ENCODE measurements at places on chromosomes 3 and 15. TPM values are rescaled to one million over a fixed set of nuclear protein-coding genes. Genes with fewer than 3 reads are reported as not detected.

- DNase-seq, result no peak
These were observed 106.8 kb downstream of the TNIK start for GRCh38 chr3:171353423-171353822.

The PDHB gene
- polyA plus RNA-seq, result 81.6 TPM

DNA sequence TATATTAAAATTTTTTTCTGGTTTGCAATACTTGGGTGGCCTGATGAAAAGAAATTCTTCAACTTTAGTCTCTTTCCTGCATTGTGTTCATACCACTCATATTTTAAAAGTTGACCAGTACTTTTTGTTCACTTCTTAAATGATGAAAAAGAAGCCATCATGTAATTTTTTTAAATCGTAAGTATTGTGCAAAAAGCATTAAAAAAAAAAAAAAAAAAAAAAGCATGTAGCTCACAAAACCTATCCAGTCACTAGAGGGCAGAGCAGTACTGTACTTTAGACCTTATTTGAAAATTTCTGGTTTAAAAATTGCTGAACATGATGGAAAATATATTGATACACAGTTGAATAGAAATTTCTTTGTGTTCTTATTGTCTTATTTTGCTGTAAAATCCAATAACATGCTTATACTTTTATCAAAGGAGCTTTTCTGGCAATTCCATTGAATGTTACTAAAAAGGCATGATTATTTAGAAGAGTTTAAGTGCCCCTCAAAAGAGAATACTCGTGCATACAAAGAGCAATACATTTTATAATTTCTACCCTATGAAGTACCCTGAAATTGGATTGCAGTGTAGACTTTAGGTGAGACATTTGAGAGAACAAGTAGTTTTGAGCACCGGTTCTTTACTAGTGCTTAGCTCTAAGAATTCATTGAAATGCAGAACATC lies 137.7 kb downstream of the BBX start:
- DNase-seq, result peak; percentile 39

- no peak for DNase-seq
These were observed 42.7 kb downstream of the KIF9 start for GRCh38 chr3:47239929-47240328.

- no peak for DNase-seq
These were observed 414.7 kb downstream of the EPHA3 start for GRCh38 chr3:89522155-89522554.

The SERINC4 gene
- 0.42 TPM for polyA plus RNA-seq

The CD200 gene
- 11.0 TPM for polyA plus RNA-seq

DNA sequence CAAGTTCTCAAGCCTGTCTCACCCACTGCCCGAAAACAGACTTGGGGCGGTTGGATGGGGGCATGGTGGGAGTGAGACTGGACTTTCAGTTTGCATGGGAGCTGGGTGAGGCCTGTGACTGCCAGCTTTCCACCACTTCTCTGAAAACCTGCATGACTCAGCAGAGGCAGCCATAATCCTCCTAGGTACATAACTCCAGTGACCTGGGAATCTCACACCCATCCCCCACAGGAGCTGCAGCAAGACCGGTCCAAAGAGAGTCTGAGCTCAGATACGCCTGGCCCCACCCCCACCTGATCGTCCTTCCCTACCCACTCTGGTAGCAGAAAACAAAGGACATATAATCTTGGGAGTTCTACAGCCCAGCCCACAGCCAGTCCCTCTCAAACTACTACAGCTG lies 107.2 kb downstream of the NSMCE3 start:
- DNase-seq, result no peak

DNA sequence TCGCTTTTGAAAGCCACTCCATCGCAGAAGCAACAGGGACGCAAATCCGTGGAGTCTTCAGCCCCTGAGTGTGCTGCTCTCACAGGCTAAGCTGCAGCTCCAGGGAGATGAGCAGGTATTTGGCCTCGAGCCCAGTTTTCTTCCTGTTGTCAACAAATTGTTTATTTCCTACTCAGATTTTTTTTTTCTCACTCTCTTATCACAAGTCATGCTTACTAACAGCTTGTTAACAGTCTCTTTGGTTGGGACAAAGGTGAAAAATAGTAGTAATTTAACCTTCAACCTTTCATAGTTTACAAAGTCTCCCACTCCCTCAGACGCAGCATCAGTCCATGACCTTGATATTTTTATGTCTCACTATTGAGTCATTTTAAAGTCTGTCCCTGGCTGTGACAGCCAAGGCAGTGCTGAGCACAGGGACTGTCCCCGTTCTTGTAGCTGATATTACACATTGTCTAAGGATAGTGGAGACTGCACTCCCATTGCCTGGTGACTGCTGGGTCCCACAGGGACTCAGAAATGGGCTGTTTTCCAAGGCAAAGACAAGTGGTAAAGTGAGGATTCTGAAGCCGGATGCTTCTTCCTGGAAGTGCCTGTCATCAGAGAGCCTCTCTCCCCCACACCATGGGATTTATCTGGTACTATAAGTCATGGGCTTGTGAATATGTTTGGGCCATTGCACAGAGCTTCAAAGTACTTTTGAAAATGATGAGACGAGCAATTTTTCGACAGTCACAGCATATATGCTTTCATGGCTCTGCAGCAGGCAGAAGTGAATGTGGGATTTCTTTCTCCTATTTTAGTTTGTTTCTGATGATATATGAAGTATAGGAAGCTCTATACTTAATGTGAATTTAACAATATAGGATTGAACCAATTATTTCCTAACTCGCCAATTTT lies 59.8 kb upstream of the UNC13C start:
- peak; percentile 4 for DNase-seq

GRCh38 chr3:72270072-72270681 lies 485.2 kb upstream of the PROK2 start:
- peak; percentile 64 for DNase-seq

GRCh38 chr3:109553591-109554371 lies 216.4 kb upstream of the DPPA4 start:
- DNase-seq, result no peak

The FMN1 gene
- 0.90 TPM for polyA plus RNA-seq

The ABHD17C gene
- polyA plus RNA-seq, result 5.0 TPM

GRCh38 chr3:12227833-12228232 lies 61.0 kb upstream of the PPARG start:
- no peak for DNase-seq

DNA sequence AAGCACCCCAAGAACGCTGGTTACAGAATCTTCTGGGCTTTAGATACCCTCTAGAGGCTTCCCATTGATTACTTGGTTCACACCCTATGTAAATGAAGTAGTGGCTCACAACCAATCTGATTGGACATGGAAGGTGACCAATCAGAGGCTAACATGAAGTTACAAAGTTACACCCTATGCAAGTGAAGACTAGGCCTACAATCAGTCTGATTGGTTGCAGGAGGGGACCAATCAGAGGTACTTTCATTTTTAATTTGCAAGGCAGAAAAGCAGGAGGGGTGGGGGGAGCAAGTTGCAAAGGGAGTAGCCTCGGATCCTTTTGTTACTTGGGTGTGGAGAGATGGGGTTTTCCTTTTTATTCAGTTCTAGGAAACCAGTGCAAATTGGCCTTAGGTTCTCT lies 11.1 kb upstream of the RTP2 start:
- no peak for DNase-seq

DNA sequence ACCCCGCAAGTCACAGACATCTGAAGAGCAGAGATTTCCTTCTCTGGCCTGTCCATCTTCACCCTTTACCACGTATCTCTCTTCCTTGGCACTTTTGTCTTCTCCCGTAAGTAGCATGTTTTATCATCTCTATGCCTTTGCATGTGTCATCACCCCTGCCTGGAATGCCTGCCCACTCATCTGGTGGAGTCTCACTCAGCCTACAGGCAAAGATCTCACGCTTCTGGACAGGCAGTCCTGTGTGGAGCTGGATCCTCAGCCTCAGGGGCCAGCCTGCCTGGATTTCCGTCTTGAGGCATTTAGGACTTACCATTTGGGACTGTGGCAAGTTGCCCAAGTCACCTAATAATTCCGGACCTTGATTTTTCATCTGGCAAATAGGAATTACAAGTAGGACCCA lies 114.3 kb upstream of the CACNA2D3 start:
- DNase-seq, result no peak

DNA sequence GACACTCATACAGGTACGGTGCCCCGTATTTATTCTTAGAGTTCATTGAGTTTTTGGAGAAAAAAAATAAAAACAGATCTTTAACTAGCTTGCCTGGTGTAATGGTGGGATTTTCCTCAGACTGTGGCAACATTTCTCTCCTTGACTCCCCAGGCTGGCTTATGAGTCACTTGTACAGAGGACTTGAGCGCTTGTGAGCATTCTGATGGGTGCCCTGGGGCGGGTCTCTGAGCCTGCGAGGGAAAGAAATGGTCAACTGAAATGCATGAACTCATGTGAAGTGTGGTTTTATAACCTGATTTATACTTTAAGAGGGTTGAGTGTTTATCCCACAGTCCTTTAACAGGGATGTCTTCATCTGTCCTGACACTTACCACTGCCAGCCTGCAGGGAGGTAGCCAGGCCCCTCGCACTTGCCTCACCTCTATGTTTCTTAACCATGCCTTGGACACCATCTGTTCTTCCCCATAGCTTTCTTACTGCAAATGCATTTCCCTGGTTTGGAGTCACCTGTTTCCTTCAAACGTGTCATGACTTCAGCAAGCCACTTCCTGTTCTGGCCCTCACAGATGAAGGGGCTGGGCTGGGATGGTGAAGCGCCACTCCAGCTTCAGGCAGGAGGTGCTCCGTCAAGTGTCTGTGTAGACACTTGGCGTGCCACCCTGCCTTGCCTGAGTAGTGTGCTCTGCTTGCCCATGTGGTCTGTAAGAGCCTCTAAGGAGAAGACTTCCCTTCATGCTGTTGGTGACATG lies 118.7 kb downstream of the PDE8A start:
- DNase-seq, result no peak

GRCh38 chr15:37572401-37572800 lies 362.0 kb upstream of the TMCO5A start:
- DNase-seq, result no peak

DNA sequence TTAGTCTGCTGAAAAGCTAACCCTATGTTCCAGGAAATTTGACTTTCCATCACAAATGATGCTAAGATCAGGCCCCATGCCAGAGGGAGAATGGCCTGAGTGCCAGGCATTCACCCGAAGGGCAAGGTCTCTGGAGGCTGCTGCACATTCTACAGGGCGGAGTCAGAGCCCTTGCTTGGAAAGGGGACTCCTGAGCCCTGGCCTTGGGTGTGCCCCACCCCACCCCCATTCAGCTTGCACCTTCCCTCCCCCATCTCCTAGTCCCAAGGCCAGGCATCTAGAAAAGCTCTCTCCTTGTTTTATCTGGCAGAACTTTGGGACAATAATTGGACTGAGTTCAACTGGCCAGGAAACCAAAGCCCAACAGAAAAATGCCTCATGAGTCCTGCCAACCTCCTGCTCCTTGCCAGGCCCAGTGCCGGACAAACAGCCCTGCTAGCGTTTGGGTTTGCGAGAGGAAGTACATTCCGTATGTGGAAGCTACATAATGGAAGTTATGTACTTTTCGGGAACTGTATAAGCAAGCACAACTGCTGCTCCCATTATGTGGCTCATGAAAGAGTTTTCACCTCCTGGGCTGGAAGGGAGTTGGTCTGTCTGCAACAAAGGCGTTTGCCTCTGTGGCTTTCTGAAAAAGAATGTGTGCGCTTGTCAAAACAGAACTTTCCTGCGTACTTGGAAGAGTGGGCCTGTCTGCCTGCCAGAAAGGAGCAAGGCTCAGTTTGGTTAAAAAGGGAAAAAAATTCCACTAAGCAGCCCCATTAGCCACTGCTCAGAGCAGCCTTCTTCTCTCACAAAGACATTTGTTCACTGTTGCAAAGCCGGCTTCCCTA lies 321.5 kb upstream of the CTNNB1 start:
- DNase-seq, result peak; percentile 46

The TUSC7 gene
- polyA plus RNA-seq, result not detected

The ACAN gene
- 4.1 TPM for polyA plus RNA-seq

GRCh38 chr3:33099109-33099645 lies 2.2 kb upstream of the GLB1 start:
- no peak for DNase-seq

- DNase-seq, result no peak
These were observed 52.0 kb upstream of the ULK4 start for GRCh38 chr3:42013691-42014457.
